ENCODE measurements at places on chromosomes 7 and 10. TPM values are rescaled to one million over a fixed set of nuclear protein-coding genes. Genes with fewer than 3 reads are reported as not detected.

- DNase-seq = no peak
Observed at GRCh38 chr7:100220586-100221230, 959 bp downstream of the PVRIG start.

DNA sequence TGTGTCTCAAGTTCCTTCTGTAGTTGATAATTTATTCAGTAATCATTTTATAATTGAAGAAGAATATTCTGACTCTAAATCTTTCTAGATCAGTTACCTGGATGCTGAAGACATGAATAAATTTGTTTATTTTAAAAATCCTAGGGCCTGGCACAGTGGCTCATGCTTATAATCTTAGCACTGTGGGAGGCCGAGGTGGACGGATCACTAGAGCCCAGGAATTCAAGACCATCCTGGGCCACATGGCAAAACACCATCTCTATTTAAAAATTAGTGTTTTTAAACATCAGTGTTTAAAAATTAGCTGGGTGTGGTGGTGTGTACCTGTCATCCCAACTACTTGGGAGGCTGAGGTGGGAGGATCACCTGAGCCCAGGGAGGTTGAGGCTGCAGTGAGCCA lies 9.3 kb downstream of the POR start:
- DNase-seq = no peak

DNA sequence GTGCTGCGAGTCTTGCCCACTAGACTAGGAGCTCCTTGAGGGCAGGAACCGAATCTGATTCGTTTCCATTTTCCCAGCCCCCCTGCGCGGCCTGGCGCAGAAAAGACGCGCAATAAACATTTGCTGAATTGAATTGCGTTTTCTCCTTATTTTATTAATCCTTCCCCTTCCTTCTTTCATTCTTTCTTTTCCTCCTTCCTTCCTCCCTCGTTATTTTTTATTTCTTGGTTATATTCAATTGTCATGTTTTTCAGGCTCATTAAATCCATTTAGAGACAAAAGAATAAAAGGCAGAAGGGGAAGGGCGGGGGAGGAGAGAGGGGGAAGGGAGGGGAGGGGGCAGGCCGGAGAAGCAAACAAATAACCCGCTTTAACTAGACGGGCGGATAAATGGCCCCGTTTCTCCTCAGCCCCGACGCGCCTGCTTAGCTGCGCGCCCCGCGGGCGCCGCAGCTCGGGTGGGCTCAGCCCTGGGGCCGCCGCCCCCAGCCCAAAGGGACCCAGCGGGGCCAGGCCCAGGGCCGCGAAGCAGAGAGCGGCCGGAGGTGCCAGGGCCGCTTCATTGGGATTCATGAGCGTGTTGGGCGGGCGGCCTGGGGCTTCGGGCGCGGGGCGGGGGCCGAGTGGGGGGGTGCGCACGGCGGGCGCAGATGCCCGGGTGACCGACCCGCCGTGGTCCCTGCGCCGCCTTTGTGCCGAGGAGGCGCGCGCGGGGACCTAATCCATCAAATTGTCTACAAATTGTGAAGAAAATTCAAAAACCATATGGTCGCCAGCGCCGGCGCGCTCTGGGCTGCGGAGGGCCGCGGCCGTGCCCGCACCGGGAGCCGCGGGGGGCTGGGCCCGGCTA lies 5.0 kb downstream of the LBX1 start:
- no peak for DNase-seq

- DNase-seq = no peak
Observed at GRCh38 chr7:72404743-72405142, 7.4 kb downstream of the CALN1 start.

- DNase-seq = no peak
Observed at GRCh38 chr7:17021205-17021604, 139.4 kb upstream of the AGR3 start.

DNA sequence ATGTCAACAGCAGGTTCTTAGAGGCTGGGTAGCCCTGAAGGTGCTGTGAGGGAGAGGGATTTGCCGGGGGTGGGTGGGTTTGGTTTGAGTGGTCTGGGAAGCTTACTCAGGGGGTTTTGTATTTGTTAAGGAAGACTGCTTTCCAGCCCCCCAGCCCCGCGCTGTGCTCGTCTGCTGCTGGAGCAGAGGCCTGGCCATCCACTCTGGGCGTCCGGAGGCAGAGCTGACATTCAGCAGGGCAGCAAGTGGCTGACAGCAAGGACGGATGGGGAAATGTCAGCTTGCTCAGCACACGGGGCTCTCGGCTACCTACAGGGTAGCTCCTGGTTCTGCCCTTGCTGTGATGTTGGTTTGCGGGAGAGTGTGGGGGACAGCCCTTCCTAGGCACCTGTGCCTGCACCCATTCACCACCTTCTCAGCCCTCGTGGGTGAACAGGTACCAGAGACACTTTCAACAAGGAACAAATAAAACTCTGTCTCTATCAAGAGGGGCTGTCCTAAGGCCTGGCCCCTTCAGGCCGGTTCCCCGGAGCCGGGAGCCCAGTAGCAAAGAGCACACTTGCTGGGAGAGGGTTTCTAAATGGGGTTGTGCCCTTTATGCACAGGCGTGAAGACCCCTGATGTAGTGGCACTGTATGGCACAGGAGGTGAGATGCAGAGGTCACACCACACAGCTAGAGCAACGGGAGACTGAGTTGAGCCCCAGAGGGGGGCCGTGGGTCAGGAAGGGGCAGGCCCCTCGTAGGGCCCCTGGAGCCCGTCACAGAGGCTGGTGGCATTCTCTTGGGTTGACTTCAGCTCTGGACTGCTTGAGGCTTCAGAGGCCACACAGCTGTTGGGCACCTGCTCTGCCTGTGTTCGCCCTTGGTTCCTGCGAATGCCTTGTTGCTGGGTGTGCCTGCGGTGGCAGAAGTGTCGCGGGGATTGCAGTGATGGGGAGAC lies 72.2 kb upstream of the SHH start:
- no peak for DNase-seq

DNA sequence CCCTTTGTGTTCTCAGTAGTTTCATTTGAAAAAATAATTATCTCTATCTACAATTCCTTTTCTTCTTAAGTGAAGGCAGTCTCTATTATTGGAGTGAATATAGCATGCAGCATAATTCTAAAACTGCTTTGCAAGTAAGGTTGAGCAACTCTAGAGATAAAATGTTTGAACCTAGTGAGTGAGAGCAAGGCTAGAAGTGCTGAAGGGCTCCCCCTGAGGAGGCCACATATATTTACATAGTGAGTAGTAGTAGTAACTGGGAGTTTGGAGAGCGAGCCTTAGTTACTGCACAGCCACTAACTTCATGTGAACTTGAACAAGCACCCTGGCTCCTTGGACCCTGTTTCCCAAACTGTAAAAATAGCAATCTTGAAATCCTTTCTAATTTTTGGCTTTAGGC lies 141.5 kb upstream of the DKK1 start:
- no peak for DNase-seq

- DNase-seq = no peak
Observed at GRCh38 chr10:68202960-68203353, 29.0 kb downstream of the ATOH7 start.

GRCh38 chr10:100890673-100891317 lies 22.0 kb upstream of the SLF2 start:
- DNase-seq = peak; percentile 38

DNA sequence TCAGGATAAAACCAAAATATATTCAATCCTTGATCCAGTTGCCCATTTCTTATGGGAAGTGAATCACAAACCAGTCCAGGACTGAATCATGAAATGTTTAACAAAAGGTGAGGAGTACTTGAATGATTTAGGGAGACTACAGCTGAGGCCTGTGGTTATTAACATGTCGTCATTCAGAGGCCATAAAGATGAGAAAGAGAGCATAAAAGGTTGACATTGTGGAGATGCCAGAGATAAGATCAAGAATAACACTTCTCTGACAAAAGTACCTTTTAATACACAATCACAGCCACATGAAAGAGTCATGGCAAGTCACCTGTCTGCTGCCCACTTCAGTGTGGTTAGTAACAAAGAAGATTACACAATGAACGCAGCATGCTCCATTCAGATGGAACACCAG lies 1195.7 kb upstream of the SORCS1 start:
- DNase-seq = no peak

DNA sequence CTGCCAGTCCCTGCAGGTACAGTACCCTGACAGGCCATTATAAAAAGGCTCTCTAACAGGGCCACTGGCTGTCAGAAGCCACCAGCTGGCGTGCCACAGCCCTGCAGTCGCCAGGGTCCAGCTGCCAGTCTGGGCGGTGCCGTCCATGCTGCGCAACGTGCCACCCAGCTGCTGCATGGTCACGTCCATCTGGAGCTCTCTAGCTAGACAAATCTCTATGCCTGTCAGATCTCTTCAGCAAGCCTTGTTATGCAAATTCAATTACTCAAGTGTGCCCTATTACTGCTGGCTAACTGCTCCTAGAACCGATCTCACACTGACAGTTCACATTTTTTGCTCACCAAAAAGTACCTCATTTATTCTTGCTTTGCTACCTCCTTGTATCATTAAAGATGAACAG lies 75.9 kb downstream of the HIBADH start:
- DNase-seq = no peak

DNA sequence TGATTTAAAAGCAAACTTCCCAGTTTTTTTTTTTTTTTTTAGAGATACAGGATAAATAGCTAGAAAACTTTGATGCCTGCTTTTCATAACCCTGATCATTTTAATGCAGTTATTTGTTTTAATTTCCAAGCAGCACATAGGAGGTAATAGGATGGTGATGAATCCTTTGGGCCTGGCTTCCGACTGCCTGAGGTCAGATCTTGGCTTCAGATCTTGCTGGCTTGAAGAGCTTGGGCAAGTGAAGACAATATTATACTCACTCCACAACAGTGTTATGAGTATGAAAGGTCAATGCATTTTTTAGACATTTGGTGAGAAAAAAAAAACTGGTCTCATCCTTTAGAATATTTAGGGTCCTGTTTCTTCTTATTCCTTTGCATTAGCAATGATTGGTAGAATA lies 124.8 kb upstream of the PRKCQ start:
- DNase-seq = no peak

GRCh38 chr7:149764481-149765398 lies 8.6 kb downstream of the ZNF467 start:
- DNase-seq = no peak

- DNase-seq = no peak
Observed at GRCh38 chr10:110425684-110426293, 71.9 kb upstream of the DUSP5 start.

DNA sequence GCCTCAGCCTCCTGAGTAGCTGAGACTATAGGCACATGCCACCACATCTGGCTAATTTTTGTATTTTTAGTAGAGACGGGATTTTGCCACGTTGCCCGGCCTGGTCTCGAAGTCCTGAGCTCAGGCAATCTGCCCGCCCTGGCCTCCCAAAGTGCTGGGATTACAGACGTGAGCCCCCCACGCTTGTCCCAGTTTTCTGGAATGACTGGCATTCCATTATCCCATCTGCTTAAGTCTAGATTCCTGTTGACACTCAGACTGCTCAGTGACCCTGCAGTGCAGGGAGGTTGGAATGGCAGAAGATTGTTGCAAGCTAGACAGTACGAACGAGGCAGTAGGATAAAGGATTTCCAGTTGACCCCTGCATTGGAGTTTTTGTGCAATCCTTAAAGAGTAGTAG lies 135.1 kb upstream of the NPS start:
- no peak for DNase-seq

GRCh38 chr10:124322191-124322980 lies 96.3 kb downstream of the OAT start:
- DNase-seq = no peak

DNA sequence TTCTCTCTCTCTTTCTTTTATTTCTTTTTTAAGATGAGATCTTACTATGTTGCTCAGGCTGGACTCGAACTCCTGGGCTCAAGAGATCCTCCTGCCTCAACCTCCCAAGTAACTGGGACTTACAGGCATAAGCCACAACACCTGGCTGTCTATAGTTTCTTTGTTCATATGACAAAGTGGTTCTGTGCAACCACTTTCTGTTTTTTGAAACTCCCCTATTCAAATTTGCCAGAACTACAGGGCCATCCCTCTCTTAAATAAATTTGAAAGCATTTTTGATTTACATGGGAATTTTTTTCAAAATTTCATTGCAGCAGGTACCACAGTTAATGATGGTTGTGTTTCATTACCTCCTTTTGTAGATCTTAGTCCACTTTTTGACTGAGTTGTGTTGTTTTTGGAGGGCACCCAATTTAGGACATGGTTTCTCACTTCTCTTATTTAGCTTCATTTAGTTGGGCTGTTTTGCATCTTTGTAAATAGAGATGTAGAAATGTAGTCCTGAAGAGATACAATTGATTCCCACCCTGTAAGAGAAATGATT lies 119.2 kb downstream of the LRRC4 start:
- DNase-seq = no peak

DNA sequence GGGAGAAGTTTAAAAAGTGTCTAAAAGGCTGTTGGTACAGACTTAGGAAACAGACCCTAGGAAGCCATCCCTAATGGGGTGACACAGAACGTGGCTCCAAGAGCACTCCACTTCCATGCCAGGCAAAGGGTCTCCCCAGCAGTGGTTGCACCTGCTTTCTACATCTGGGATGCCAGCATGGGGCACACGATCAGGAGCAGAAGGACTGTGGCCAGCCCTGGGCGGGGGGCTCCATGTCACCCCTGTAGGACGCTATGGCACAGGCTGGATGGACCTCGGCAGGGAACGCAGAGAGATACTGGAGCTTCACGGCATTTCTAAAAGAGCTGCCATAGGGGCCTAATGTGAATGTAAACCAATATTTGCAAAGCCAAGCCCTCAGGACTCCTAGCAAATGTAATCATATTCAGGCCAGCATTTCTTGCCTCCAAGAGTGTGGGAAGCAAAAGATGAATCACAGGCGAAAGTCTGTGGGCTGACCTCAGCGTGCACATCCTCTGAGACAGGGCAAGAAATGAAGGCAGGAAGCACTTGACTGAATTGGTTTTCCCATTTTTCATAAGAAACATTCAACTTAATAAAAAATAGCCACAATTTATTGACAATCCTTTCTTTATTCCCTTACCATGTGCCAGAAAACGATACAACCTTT lies 93.9 kb downstream of the ATXN7L1 start:
- DNase-seq = no peak

EPO gene
- polyA plus RNA-seq = not detected

POP7 gene
- 17.5 TPM for polyA plus RNA-seq

PTPN20 gene
- 1.5 TPM for polyA plus RNA-seq

NPFFR1 gene
- not detected for polyA plus RNA-seq

PLXDC2 gene
- polyA plus RNA-seq = 25.6 TPM

CACNB2 gene
- 0.86 TPM for polyA plus RNA-seq

SERPINE1 gene
- 5.7 TPM for polyA plus RNA-seq

CYP2C9 gene
- polyA plus RNA-seq = not detected

CCZ1B gene
- 42.1 TPM for polyA plus RNA-seq

TMEM270 gene
- not detected for polyA plus RNA-seq

UPK3B gene
- 2.1 TPM for polyA plus RNA-seq

VWA2 gene
- 2.6 TPM for polyA plus RNA-seq

ZNF789 gene
- 15.6 TPM for polyA plus RNA-seq

UCN3 gene
- polyA plus RNA-seq = not detected

FGFBP3 gene
- polyA plus RNA-seq = 2.0 TPM

TBX20 gene
- not detected for polyA plus RNA-seq
